ENCODE measurements at places on chromosomes 12 and 14.
A peak's percentile ranks its signal among the peaks of the same experiment; 100 is the strongest.

DNA sequence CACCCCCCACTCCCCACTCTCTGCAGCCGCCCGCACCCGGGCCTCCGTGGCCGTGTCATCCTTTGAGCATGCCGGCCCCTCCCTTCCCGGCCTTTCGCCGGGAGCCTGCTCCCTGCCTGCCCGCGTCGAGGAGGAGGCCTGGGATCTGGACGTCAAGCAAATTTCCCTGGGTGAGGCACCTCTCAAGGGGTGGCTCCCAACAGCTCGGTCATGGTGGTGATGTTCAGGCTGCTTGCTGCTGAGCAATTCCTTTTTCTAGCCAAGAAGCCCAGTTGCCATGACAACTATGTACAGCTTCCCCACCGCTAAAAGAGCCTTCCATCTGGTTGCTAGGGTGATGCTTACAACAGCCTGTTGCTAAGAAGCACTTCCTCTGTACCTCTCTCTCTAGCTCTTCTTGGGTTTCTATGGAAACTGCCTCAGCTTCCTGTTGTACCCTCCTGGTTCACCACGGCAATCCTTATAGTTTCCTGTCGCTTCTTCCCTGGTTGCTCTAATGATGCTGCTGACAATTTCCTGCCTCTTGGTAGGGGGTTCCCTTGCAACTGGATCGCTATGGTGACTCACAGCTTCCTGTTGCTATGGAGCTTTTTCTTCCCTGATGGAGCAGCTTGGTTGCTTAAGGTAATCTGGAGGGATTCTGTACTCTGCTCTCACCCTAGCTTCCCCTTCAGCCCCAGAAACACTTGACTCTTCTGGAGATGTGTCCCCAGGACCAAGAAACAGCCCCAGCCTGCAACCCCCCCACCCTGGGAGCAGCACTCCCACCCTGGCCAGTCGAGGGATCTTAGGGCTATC, 11.0 kb downstream of the ZNF219 start:
- peak; percentile 58 for DNase-seq

DNA sequence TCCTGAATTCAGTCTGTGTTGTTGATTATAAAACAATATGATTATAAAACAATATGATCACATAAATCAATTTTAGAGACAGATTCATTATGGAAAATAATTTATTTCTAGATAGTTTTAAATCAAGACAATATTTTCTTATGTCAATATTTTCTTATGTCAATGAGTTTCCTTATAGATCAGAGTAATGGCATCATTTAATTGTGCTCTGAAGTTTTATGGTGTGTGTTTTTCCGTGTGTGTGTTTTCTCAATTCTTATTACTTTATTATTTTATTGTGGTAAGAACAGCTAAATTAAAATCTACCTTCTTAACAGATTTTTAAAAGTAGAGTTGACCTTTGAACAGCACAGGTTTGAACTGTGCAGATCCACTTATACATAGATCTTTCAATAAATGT, 105.3 kb upstream of the SLCO1B1 start:
- no peak for DNase-seq

GRCh38 chr12:1907652-1908611, 10.5 kb downstream of the CACNA2D4 start:
- no peak for DNase-seq

GRCh38 chr14:104129556-104129955, 8.8 kb upstream of the KIF26A start:
- no peak for DNase-seq

- no peak for DNase-seq
These were observed 8.3 kb upstream of the WSCD2 start for GRCh38 chr12:108120863-108121165.

DNA sequence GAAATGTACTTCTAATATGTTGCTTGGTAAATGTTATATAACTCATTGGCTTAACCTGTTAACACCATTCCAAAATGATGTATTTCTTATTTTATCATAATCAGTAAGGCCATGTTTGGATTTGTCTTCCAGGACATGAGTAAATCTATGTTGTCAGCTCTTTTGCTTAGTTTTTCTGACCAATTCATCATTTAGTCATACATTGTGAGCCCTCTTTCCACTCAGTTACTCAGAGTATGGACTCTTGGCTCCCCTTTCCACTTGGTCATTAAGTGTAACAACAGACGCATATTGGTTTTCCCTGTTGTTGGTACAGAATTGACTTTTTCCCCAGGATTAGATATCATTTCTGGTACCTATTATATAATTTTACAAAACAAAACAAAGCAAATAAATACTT, 9.0 kb upstream of the CLEC4D start:
- no peak for DNase-seq

DNA sequence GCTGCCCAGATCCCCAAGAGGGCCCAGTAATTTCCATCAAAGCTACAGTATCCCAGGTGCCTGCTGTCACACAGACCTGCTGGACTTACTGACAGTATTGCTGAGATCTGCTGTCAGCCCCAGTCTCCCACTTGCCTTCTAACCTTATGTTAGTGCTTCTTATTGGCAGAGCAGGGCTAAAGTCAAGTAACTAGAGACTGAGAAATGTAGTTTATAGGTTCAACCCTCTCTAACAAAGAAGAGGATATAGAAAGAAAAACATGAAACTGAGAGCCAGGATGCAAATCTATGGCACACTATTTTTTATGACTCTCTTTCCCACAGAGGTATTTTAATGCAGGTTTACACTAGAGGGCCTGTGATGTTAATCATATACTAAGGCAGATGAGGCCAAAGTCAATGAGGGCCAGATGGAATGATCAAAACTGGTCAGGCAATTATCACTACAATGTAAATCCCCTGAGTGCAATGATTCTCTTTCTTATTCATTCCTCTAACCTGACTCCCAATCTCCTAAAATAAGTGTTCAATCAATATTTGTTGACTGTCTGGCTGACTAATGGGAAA, 781.9 kb downstream of the VRK1 start:
- DNase-seq, result no peak

DNA sequence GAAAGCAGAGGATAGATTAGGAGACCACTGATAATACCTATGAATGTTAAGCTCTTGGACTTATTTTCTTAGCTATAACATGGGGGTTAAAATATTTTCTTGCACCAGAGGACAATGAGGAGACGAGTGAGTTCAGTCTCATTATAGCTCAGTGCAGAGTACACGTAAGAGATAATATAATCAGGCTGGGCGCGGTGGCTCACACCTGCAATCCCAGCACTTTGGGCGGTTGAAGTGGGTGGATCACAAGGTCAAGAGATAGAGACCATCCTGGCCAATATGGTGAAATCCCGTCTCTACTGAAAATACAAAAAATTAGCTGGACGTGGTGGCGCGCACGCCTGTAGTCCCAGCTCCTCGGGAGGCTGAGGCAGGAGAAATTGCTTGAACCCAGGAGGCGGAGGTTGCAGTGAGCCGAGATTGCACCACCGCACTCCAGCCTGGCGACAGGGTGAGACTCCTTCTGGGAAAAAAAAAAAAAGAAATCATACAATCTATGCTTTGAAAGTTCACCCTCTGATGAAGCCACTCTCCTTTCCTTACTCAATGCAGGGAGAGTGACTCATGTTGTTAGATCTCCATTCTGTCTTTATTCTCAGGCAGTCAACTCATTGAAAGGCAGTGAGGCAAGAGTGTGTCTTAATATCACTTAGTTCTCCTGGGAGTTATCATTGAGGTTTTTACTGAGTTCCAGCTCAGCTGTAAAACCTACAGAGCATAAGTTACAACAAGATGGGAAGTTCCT, 134.2 kb downstream of the SYNE2 start:
- DNase-seq, result no peak

GRCh38 chr14:106872611-106873446, 1346.4 kb downstream of the TMEM121 start:
- peak; percentile 74 for DNase-seq

- DNase-seq, result peak; percentile 41
These were observed 158.0 kb downstream of the EGLN3 start for GRCh38 chr14:33792720-33793368.

DNA sequence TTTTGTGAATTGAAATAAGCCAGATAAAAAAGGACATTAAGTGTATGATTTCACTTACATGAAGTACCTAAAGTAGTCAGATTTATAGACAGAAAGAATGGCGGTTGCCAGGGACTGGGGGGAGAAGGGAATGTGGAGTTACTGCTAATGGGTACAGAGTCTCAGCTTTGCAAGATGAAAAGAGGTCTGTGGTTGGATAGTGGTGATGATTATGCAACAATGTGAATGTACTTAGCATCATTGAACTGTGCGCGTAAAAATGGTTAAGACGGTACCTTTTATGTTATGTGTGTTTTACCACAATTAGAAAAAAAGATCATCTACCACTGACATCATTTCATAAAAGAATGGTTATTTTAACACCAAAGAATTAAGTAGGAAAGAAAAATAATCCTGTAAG, 35.9 kb downstream of the RNFT2 start:
- DNase-seq, result no peak

GRCh38 chr12:55420307-55420962, 5.6 kb upstream of the OR6C76 start:
- no peak for DNase-seq

GRCh38 chr14:72692696-72693095, 201.2 kb downstream of the DPF3 start:
- no peak for DNase-seq

GRCh38 chr12:119603767-119604166, 10.2 kb downstream of the TMEM233 start:
- DNase-seq, result no peak

DNA sequence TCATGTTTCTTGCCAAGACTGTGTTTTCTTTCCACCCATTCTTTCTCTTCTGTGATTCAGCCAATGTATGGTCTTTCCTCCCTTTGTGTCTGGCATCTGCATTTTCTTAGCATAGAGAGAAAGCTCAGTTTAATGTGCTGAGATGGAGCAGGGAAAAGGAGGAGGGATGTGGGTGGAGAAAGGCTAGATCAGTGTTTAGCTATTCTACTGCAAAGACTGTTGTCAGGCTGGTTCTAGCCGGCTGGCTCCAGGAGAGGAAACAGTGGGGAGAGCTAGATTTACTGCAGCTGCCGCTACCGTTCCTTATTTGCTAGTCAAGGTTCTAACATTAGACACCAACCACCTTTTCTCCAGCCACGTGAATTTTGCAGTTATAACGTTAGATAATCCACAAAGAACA, 5.2 kb upstream of the RIMKLB start:
- DNase-seq, result no peak

DNA sequence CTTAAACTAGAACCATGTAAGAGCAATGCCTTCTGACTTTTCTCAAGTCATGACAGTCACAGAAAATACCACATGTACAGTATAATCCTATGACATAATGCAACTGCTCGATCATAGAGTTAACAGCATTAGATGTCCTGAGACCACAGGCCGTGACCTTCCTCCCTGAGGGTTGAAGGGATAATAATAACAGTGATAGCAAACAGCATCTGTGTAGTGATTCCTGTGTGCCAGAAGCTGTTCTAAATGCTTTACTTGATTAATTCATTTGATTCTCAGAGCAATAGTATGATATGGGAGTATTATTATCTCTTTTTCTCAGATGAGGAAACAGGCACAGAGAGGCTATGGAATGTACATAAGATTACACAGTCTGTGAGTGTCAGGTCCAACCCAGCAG, 53.2 kb downstream of the SLC35F4 start:
- DNase-seq, result no peak

DNA sequence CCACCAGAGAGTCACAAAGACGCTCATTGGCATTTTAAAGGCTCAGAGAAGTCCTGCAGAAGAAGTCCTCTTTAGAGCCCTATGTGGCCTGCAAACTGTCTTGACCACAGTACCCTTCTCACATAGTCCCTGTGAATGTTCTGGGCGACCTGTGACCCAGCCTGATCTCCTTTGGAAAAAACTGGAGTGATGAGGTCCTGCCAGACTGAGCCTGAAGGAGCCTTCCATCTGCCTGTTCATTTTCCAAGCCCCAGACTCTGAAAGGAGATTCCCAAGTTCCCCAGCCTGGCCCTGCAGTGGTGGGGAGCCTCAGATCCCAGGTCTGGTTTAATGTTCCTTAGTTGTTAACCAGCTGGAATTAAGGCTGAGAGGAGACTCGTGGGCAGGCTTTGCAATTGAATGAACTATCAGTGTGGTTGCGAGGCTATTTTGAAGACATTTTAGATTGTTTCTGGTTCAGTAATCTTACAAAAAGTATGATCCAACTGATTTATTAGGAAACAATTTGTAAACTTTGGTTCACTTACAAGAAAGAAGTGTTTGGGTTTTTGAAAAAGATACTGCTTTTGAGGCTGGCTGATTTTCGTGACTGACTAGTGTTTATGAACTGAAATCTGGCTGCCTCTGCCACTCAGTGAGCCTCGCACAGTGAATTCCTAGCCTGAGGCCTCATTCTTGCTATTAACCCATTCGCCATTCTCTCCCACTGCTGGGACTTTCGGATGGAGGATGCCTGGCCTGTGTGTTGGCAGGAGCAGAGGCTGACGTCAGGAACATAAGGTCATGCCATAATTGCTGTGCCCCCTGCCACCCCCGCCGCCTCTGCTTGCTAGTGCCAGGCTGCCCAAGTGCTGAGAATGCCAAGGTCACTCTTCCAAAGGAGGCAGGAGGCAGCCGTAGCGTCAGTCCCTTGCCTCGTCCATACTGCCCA, 249.0 kb downstream of the CACNA1C start:
- DNase-seq, result no peak

DNA sequence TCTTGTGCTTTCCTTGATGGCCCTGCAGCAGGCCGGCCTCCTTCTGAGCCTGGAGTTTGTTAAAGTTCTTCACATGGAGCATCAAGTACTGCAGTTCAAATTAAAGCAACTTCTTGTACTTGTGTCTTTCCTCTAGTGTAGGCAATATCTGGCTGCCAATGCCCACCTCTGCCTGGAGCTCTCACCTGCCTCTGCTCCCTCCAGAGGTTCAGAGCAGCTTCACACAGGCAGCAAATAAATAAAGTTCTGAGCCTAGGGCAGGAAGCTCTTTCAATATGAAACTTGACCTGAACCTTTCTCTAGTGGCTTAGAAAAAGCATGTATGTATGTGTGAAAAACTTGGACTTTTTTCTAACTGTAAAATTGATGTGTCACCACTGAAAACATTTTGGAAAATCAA, 65.9 kb downstream of the ITPR2 start:
- DNase-seq, result no peak

DNA sequence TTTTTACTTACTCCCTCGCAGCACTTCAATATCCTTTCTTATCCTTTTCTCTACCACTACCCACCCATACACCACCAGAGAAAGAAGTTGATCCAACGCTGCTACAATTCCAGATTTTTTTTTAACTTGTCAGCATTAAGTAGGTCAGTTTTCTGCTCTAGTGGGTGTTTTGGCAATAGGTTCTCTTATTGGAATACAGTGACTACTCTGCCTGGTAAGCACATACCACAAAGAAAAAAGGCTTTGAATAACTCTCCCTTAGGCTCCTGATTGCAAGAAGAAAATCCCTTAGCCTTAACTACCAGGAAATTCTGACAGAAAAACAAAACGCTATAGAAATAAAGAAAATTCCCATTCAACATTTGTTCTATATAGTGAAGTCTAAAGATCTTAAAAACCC, 72.0 kb downstream of the NUMB start:
- DNase-seq, result no peak

GRCh38 chr14:34554540-34555250, 15.2 kb upstream of the EAPP start:
- DNase-seq, result no peak

DNA sequence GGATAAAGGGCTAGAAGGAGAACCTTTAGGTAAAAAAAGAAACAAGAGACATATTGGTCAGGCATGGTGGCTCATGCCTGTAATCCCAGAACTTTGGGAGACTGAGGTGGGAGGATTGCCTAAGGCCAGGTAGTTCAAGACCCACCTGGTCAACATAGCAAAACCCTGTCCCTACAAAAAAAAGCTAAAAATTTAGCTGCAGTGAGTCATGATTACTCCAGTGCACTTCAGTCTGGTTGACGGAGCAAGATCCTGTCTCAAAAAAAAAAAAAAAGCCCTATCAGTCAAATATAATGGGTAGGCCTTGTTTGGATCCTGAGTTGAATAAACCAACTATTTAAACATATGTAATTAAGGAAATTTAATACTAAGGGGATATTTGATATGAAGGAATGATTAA, 54.2 kb downstream of the PPP1R36 start:
- no peak for DNase-seq

Data from activated T-helper 1 cell treated with Interleukin-2 at 50 U/mL for 16 hours (primary cell).